Activated CD4-positive, alpha-beta T cell treated with anti-CD3 and anti-CD28 coated beads, Interleukin-2, amount 50 U/mL, for 4 hours (primary cell): ENCODE measurements at places on chromosomes 3 and 15.

GRCh38 chr3:99471353-99472323 is 166.8 kb upstream of the COL8A1 start:
- DNase-seq, result no peak

- no peak for DNase-seq
These were observed 15.8 kb upstream of the TRH start for GRCh38 chr3:129958755-129959154.

DNA sequence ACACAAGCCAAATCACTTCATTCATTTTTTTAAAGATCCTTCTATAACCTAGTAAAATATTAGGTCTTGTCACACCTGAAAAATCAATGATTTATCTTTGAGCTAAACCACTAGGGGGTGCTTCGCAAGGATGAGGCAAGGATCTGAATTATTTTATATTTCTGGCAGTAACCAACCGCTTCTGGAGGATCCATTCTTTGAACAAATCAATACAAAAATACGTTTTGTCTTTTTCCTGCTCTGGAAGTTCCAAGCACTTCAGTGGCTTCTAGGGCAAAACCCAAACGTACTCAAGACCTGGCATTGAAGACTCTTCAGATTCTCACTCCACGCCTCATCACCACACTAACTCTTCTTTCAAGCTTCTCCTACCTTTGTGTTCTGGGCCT is 486 bp downstream of the LSG1 start:
- DNase-seq, result no peak

DNA sequence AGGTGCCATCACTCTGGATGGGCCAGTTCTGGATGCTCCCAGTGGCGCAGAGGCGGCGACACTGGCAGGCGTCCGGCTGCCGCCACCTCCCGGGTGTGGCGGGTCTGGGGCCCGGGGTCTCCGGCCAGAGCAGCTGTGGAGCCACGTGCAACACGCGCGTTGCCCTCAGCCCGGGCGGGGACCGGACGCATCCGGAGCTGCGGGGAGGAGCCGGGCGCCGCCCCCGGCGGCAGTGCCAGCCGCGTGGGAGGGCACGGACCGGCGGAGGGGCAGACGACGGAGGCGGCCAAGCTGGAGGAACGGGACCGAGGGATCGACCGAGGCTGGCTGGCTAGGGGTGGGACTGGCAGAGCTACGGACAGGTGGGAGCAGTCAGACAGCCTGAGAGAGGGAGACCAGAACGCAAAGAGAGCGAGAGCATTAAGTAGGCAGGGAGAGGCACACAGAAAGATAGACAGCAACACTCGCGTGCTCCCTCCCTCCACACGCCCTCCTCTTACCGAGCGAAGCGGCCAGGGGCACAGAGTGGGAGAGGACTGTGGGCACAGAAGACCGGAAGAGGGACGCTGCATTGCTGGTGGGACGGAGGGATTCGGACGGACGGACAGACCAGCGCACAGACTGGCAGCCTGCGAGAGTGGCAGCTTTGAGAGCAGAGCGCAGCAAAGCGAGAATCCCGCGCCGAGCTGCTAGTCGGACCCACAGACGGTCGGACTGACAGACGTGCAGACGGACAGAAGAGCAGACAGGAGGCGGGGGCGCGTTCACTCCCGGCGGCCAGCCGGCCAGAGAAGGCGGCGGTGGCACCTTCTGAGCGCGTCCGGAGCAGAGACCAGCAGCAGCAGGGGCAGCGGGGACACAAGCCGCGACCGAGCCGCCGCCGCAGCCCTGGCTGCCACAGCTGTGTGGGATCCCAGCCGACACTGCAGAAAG is at the start of gene ARPP21:
Gene ARPP21 (plus strand): TSS at position 272 of the 933 bp plus-strand sequence. CDS start 42,227 bp downstream, outside the sequence.
- no peak for DNase-seq

- no peak for DNase-seq
These were observed 45.6 kb downstream of the DNASE1L3 start for GRCh38 chr3:58164906-58165821.

DNA sequence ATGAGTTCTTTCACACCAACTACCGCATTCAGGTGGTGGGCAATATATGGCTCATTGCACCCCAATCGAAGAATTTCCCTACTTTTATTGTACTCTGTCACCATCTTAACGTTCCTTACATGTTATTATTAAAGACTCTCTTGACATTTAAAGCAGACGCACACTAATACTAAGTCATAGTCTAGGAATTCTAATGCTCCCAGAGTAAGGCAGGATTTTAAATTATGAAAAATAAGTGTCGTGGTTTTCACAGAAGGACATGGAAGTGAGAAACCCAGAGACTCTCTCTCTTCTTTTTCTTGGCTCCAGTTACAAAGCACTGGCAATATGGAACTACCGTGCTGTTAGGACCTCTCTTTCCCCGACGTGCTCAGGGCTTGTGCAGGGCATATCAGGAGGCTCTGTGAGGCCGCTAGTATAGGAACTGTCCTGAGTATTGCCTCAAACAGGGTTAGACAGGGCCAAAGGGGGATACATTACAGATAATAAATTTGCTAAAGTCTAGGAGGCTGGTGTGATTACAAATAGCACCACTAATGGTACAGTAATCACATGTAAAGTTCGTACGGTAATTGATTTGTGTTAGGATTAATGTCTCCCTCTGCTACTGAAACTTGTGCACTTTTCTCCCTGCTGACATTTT is 590.8 kb downstream of the FOXP1 start:
- no peak for DNase-seq

GRCh38 chr3:46987319-46987742 is 7.9 kb downstream of the NBEAL2 start:
- DNase-seq, result no peak

- DNase-seq, result no peak
These were observed 314.7 kb upstream of the CNTN4 start for GRCh38 chr3:1783995-1784394.

DNA sequence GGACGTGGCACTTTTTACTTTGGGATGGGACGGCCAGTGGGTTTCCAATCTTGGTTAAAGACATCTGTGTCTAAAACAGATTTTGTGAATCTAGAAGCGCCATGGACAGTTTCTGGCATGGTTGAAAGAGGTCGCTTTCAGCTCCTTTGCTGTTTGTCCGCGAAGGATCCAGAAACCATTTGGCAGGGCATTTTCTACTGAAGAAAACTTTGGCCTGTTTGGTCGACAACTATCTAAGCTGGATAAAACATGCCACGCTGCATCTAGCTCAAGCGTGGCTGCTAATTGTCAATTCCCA is 730 bp upstream of the RORA start:
- no peak for DNase-seq

DNA sequence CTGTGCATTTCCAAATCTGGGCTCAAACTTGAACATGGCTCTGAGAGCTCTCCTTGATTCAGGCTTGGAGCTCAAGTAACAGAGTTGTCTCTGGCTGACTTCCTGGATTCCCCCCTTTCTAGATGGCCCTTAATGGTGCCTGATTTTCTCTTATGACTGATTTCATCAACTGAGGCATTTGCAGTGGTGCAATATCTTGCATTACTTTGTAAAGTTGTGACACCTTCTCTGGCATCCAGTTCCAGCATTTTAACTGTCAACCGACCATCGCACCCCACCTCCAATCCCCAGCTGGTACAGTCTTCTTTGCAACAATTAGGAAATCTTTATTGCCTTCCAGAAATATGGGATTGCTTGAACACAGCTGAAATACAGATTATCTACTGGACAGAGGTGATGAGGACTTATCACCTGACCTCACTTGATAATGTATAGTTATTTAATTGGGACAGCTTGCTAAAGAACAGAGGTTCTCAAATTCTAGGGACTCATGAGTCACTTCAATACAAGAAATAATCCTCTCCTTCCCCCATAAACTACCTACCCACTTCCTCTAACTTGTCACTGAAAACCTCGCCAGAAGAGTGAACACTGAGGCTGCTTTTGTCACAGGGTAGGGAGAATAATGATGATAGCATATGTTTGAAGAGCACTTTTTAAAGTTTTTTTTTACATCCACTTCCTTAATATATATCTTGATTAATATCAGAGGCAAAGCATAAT is 41.8 kb downstream of the FILIP1L start:
- no peak for DNase-seq
